ENCODE measurements at places on chromosomes 12 and 14. TPM values are rescaled to one million over a fixed set of nuclear protein-coding genes. Genes with fewer than 3 reads are reported as not detected.
A peak's percentile ranks its signal among the peaks of the same experiment; 100 is the strongest.

- H3K27me3 ChIP-seq = no peaks in the 10 kb centered on the region
- H3K4me3 ChIP-seq = no peak overlapping the region
- no peaks in the 10 kb centered on the region for H3K36me3 ChIP-seq
- no peak for DNase-seq
- no peaks in the 10 kb centered on the region for H3K4me1 ChIP-seq
Observed at GRCh38 chr12:79255288-79255687, 390.7 kb downstream of the SYT1 start.

- no peak for DNase-seq
- no peaks in the 10 kb centered on the region for H3K36me3 ChIP-seq
- no peak overlapping the region for H3K27ac ChIP-seq
- no peak overlapping the region for H3K4me3 ChIP-seq
- no peaks in the 10 kb centered on the region for H3K4me1 ChIP-seq
Observed at GRCh38 chr14:42028607-42029006, 421.9 kb downstream of the LRFN5 start.

Gene CMA1
- not detected for total RNA-seq

GRCh38 chr14:99281396-99281795, 9.4 kb upstream of the BCL11B start:
- DNase-seq = no peak
- H3K36me3 ChIP-seq = no peaks in the 10 kb centered on the region
- peaks cover 2% of the 10 kb centered on the region for H3K27me3 ChIP-seq
- no peak overlapping the region for H3K27ac ChIP-seq
- H3K4me1 ChIP-seq = peaks cover 21% of the 10 kb centered on the region

DNA sequence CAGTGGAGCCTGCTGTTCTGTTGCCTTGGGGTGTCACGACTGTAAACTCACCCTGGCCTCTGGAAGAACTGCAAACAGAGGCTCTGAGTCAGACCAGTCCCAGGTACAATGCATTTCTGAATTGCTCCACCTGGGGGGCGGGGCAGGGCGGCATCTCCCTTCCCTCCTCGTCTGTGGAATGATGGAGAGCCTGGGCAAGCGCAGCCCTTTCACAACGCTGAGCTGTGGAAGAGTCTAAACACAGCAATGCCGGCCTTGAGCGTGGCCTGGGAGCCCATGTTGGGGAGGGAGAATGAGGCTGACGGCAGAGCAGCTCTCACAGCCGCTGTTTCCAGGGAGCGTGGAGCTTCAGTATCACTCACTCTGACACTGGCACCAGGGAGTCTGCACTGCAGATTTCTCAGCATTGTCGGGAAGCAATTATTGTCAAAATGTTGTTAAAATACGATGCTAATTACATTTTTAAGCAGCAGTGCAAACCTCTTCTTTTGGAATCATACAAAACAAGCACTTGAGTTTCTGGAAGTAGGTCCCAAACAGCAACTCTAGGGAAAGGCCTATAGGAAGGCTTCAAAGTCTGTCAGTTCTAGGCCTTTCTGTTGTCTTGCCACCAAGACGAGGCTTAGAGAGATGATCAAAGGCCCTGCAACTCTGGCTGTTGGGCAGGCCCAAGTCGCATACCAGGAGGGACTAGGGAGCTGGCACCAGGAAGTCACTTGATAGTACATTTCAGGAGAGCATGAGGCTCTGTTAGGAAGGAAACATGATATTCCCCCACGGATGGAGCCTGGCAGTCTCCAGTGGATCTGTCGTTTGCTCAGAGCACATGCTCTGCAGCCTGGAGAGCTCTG, 244.0 kb upstream of the FKBP4 start:
- H3K4me1 ChIP-seq = no peaks in the 10 kb centered on the region
- no peak overlapping the region for H3K4me3 ChIP-seq
- peaks cover 3% of the 10 kb centered on the region for H3K27me3 ChIP-seq
- no peaks in the 10 kb centered on the region for H3K36me3 ChIP-seq
- H3K27ac ChIP-seq = no peak overlapping the region

Gene TMEM106C
- total RNA-seq = 182 TPM

- no peak overlapping the region for H3K4me3 ChIP-seq
Observed at GRCh38 chr12:837548-837947, 85.2 kb downstream of the WNK1 start.

Gene CYP46A1
- 0.19 TPM for total RNA-seq

GRCh38 chr14:47959740-47960139, 284.3 kb upstream of the MDGA2 start:
- no peak overlapping the region for H3K27ac ChIP-seq
- no peak overlapping the region for H3K4me3 ChIP-seq
- no peaks in the 10 kb centered on the region for H3K27me3 ChIP-seq
- no peaks in the 10 kb centered on the region for H3K4me1 ChIP-seq

Gene LRRIQ1
- not detected for total RNA-seq

Gene RNASE7
- not detected for total RNA-seq

Gene MGAT4C
- total RNA-seq = not detected

GRCh38 chr12:124764451-124764850, 99.2 kb downstream of the SCARB1 start:
- H3K4me3 ChIP-seq = no peak overlapping the region
- H3K36me3 ChIP-seq = peaks cover 8% of the 10 kb centered on the region
- no peak overlapping the region for H3K27ac ChIP-seq
- peak; percentile 55 for DNase-seq

Gene GNS
- 23.1 TPM for total RNA-seq

GRCh38 chr14:76067536-76067935, 82.0 kb downstream of the IFT43 start:
- H3K36me3 ChIP-seq = peaks cover 22% of the 10 kb centered on the region
- no peaks in the 10 kb centered on the region for H3K27me3 ChIP-seq
- H3K4me1 ChIP-seq = no peaks in the 10 kb centered on the region
- DNase-seq = no peak

DNA sequence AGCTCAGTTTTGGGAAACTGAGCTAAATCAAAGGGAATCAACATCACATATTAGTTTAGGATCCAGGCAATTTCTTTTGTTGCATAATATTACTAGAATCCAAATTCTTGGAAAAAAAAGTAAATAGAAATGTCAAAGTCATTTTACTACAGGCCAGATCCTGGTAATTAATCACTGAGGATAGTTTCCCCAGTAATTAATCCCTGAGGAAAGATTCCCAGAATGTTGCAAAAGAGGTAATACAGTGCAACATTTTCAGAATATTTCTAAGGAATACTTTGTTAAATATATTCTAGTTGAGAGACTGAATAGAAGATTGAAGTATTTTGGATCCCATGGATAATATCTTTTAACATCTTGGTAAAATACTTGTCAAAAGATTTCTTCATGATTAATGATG, 207.0 kb upstream of the GARIN2 start:
- no peak for DNase-seq
- peaks cover 5% of the 10 kb centered on the region for H3K4me1 ChIP-seq
- H3K27ac ChIP-seq = no peak overlapping the region
- H3K27me3 ChIP-seq = no peaks in the 10 kb centered on the region
- H3K4me3 ChIP-seq = no peak overlapping the region

DNA sequence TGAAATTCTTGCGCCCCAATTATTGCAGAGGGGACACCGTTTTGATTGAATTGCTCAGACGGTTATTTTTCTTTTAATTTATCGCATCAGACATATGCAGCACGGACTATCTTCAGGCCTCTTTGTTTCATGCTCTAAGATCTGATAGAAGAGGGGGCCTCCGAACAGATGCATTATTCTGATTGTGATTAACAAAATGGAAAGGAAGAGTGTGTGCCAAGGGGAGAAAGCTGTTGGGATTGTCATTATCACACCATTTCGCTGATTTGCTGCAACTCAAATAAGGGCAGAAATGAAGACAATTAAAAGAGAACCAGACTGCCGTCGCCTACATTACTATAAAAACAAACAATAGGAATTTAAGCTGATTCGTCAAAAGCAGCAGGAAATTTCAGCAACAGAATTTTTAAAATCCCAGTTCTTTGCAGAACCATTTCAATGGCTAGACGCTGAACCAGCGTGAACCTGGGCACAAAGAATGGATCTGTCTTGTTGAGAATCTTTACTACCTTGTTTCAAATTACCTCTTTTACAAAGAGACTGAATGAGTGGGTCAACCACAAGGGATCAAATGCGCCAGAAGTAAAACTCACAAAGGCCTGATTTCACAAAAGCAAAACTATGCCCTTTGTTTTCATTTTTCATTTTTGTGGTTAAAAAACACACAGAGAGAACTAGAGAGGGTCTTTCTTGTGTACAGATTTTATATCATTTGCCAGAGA, 30.6 kb downstream of the TMEM132D start:
- H3K4me3 ChIP-seq = no peak overlapping the region
- no peak for DNase-seq
- no peak overlapping the region for H3K27ac ChIP-seq
- H3K4me1 ChIP-seq = no peaks in the 10 kb centered on the region
- H3K36me3 ChIP-seq = no peaks in the 10 kb centered on the region
- no peaks in the 10 kb centered on the region for H3K27me3 ChIP-seq

Gene PPP1CC
- total RNA-seq = 334 TPM

DNA sequence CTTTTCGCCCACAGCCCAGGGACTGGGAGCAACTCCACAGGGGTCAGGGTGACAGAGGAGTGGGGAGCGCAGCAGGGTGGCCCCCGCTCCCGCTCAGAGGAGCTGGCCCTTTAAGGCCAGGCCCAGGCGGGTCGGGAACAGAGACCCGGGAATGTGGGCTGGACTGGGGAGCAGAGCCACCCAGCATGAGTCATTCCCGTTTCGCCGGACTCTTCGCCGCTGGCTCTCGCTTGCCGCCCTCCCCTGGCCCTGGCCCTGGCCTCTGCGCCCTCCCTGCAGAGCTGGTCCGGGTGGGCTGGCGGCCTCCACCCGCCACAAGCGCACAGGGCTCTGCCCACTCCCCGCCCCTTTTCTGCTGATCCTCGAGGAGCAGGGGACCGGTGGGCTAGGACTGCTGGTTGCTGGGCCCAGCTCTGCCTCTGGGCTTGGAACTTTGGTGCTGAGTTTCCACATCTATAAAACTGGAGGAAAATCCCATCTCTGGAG, 92.8 kb downstream of the NINJ2 start:
- peak overlapping the region; percentile 3 for H3K4me3 ChIP-seq
- H3K27me3 ChIP-seq = no peaks in the 10 kb centered on the region
- DNase-seq = no peak
- peaks cover 48% of the 10 kb centered on the region for H3K4me1 ChIP-seq
- no peaks in the 10 kb centered on the region for H3K36me3 ChIP-seq

- peaks cover 7% of the 10 kb centered on the region for H3K4me1 ChIP-seq
- no peak overlapping the region for H3K4me3 ChIP-seq
- no peak for DNase-seq
- H3K27me3 ChIP-seq = no peaks in the 10 kb centered on the region
Observed at GRCh38 chr14:100015251-100015655, 50.0 kb upstream of the EVL start.

DNA sequence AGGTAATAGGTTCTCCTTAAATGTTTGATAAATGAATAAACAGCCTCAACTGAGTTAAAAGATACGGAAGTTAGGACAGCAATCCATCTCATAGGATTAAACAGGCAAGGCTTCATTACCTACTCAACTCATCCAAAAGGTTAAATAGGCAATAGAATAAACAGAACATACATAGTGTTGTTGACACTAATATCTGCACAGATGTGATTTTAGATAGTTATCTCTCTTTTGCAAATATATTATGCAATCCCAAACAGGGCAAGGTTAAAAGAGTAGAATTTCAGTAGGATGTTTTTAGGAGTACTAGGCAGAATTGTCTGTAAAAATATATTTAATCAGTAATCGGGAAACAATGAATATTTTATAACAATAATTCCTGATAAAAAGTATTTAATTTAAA, 276.3 kb downstream of the CPNE8 start:
- H3K4me3 ChIP-seq = no peak overlapping the region
- no peaks in the 10 kb centered on the region for H3K36me3 ChIP-seq
- no peak for DNase-seq
- no peaks in the 10 kb centered on the region for H3K27me3 ChIP-seq

DNA sequence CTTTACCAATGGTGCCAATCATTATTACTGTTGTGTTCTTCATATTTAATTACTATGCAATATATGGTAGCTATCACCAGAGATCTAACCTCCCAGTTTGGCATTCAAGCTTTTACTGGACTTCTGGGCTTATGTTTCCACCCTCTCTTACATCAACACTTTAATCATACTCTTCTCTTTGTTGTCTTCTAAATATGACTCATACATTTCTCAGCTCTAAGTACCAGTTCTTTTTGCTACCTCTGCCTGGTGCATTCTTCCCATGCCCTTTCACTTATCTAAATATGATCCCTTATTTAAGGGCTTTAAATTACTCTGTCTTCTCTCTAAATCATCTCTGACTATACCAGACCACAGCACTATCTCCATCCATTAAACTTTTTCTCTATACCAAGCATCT, 246.1 kb upstream of the CCDC196 start:
- no peaks in the 10 kb centered on the region for H3K4me1 ChIP-seq
- no peaks in the 10 kb centered on the region for H3K36me3 ChIP-seq
- no peak for DNase-seq
- H3K27me3 ChIP-seq = peaks cover 10% of the 10 kb centered on the region

- no peaks in the 10 kb centered on the region for H3K4me1 ChIP-seq
- no peaks in the 10 kb centered on the region for H3K36me3 ChIP-seq
- H3K4me3 ChIP-seq = no peak overlapping the region
- no peak overlapping the region for H3K27ac ChIP-seq
Observed at GRCh38 chr12:80059875-80060274, 39.5 kb upstream of the OTOGL start.

- no peak overlapping the region for H3K4me3 ChIP-seq
- H3K4me1 ChIP-seq = no peaks in the 10 kb centered on the region
- peaks cover 2% of the 10 kb centered on the region for H3K27me3 ChIP-seq
- no peak for DNase-seq
- H3K27ac ChIP-seq = no peak overlapping the region
Observed at GRCh38 chr12:98418357-98419075, 96.9 kb upstream of the TMPO start.

- H3K36me3 ChIP-seq = no peaks in the 10 kb centered on the region
- peaks cover 17% of the 10 kb centered on the region for H3K27me3 ChIP-seq
- no peak overlapping the region for H3K27ac ChIP-seq
- no peak overlapping the region for H3K4me3 ChIP-seq
- no peaks in the 10 kb centered on the region for H3K4me1 ChIP-seq
- DNase-seq = no peak
Observed at GRCh38 chr12:98780261-98780660, 135.2 kb downstream of the APAF1 start.

Gene KRT73
- 0.19 TPM for total RNA-seq

GRCh38 chr14:87864356-87865270, 128.4 kb downstream of the GALC start:
- no peak overlapping the region for H3K4me3 ChIP-seq
- no peaks in the 10 kb centered on the region for H3K27me3 ChIP-seq
- no peak overlapping the region for H3K27ac ChIP-seq
- H3K36me3 ChIP-seq = no peaks in the 10 kb centered on the region
- H3K4me1 ChIP-seq = peaks cover 3% of the 10 kb centered on the region
- no peak for DNase-seq

GRCh38 chr14:37091651-37092050, 80.8 kb downstream of the SLC25A21 start:
- H3K4me3 ChIP-seq = no peak overlapping the region
- H3K27me3 ChIP-seq = no peaks in the 10 kb centered on the region
- no peaks in the 10 kb centered on the region for H3K36me3 ChIP-seq
- no peak for DNase-seq

GRCh38 chr14:24013654-24014514, 25.2 kb downstream of the DHRS4L2 start:
- H3K4me3 ChIP-seq = no peak overlapping the region
- H3K36me3 ChIP-seq = no peaks in the 10 kb centered on the region
- H3K27ac ChIP-seq = no peak overlapping the region
- H3K27me3 ChIP-seq = peaks cover 6% of the 10 kb centered on the region
- peaks cover 24% of the 10 kb centered on the region for H3K4me1 ChIP-seq
- DNase-seq = peak; percentile 53

Gene CFAP251
- total RNA-seq = 1.3 TPM

- peaks cover 16% of the 10 kb centered on the region for H3K4me1 ChIP-seq
- H3K27me3 ChIP-seq = peaks cover 2% of the 10 kb centered on the region
- H3K36me3 ChIP-seq = no peaks in the 10 kb centered on the region
- H3K4me3 ChIP-seq = no peak overlapping the region
- DNase-seq = no peak
Observed at GRCh38 chr12:67918441-67918840, 70.8 kb upstream of the IFNG-AS1 start.

Gene ENDOU
- total RNA-seq = not detected

- DNase-seq = no peak
- peaks cover 14% of the 10 kb centered on the region for H3K4me1 ChIP-seq
- no peak overlapping the region for H3K27ac ChIP-seq
Observed at GRCh38 chr12:52688481-52688880, 8.3 kb upstream of the KRT1 start.
